ENCODE measurements at places on chromosomes 7 and 10.
A peak's percentile ranks its signal among the peaks of the same experiment; 100 is the strongest.

GRCh38 chr7:149624006-149624405 is 126.4 kb upstream of the ZNF746 start:
- DNase-seq, result peak; percentile 32

DNA sequence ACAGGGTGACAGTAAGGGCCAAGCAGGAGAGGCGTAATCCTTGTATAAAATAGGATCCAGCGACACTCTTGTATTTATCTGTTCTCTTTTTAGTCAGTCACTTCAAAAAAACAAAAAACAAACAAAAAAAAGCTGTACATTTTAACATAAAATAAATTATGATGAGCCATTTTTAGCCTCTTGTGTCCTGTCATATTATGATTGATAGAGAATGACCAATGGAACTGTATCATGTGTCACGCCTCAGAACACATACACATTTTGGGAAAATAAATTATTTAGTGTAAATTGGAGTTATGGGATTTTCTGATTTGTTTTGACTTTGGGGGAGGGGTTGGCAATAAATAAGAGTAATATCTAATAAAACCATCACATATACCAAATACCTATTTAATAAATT is 79.3 kb upstream of the SAMD8 start:
- DNase-seq, result no peak

GRCh38 chr10:60615541-60615940 is 162.7 kb upstream of the CDK1 start:
- DNase-seq, result no peak

- DNase-seq, result peak; percentile 39
Observed at GRCh38 chr10:17454161-17455014, at the start of gene ST8SIA6. Gene ST8SIA6, minus strand, starts transcription at chr10:17454595. Its CDS starts 340 bp downstream, at chr10:17454255.

DNA sequence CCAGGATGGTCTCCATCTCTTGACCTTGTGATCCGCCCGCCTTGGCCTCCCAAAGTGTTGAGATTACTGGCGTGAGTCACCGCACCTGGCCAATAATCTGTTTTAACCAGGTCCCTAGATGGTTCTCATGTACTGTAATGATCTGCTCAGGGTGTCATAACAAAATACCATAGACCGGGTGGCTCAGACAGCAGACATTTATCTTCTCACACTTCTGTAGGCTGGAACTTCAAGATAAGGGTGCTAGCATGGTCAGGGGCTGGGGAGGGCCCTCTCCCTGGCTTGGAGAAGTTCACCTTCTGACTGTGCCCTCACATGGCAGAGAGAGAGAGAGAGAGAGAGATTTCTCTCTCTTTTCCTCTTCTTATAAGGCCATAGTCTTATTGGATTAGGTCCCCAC is 279.4 kb upstream of the LYZL1 start:
- DNase-seq, result no peak

- DNase-seq, result no peak
Observed at GRCh38 chr10:121444520-121445165, 153.6 kb downstream of the FGFR2 start.

GRCh38 chr10:122204691-122205489 is 66.2 kb upstream of the BTBD16 start:
- no peak for DNase-seq

DNA sequence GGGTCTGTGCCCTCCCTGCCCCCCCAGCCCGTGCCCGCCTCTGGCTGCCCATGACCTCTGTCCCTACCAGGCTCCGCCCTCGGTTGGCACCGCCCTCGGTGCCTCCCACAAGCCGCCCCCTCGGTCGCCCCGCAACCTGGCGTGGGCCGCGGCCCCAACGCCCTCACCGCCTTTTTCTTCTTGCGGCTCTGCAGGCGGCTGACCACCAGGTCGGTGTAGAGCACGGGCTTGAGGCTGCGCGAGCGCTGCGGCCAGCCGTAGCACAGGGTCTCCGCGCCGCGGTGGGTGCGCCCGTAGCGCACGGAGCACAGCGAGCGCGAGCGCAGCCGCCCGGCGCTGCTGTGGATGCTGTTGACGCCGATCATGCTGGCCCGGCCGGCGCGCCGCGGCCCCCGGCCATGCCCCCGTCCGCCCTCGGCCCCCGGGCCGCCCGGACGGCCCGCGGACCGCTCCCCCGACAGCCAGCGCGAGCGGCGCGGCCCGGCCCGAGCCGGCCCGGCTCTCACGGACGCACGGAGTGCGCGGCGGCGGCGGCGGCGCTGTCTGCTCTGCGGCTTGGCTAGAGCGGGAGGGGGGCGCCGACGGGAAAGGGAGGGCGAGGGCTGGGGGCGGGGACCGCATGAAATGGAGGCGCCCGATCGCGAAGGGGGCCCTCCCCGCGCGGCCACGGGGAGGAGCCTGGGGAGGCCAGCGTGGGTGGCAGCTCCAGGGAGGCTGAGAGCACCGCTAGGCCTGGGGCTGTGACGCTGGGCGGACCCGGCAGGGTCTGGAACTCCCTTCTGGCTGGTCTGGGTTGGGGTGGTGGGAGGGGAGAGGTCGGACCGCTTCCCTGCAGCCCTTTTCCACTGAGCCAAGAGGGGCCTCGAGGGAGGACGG is 9.6 kb downstream of the PSD start:
- DNase-seq, result peak; percentile 60

- no peak for DNase-seq
Observed at GRCh38 chr10:113550365-113550764, 2.5 kb upstream of the HABP2 start.

DNA sequence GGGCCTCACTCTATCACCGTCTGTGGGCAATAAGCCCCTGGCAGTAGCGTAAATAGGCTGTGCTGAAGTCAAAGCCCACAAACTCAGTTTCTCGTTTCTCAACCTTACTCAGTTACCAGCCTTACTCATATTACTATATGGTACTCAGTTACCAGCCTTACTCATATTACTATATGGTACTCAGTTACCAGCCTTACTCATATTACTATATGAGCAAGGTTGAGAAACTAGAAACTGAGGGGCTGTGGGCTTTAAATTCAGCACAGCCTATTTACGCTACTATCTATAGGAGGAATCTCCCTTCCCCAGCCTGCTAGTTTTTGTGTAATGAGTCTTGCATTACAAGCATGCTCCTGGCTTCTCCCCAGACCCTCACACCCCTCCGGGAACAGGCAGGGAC is 35.4 kb downstream of the CCDC3 start:
- DNase-seq, result no peak

GRCh38 chr10:70722820-70723424 is 50.6 kb downstream of the ADAMTS14 start:
- DNase-seq, result no peak

DNA sequence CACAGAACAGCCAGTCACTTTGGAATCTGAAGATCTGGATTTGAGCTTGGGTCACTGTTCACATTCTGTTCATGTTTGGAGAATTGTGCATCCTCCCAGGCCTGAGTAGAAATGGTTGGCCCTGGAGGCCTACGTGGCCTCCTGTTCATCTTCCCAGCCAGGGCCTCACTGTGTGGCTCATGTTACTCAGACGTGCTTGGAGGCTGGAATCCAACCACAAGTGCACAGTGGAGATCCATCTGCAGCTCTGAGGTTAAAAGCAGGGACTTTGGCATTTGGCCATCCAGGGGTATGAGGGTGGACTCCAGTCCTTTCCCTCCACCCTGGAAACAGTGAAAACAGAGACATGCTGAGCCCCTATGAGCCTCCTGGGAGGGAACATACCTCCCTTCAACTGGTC is 709.0 kb upstream of the IGFBP3 start:
- DNase-seq, result no peak

DNA sequence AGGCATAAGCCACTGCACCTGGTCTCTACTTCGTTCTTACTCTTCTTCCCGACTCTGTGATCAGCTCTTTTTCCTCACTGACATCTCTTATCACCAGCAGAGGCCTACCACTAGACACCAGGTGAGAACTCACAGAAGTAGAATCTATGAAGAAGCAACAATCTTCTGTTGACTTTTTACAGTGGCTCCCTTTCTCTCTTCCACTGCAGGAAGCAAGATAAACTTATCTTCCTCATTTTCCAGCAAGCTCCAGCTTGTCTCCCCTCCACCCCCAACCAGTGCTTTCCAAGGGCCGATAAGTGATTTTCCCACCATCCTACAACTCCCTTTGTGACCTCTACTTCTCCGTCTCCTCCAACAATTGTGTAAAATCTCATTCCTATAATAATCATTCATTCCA is 45.5 kb downstream of the TLX1 start:
- no peak for DNase-seq

GRCh38 chr10:70549351-70549961 is 53.1 kb downstream of the PRF1 start:
- no peak for DNase-seq

DNA sequence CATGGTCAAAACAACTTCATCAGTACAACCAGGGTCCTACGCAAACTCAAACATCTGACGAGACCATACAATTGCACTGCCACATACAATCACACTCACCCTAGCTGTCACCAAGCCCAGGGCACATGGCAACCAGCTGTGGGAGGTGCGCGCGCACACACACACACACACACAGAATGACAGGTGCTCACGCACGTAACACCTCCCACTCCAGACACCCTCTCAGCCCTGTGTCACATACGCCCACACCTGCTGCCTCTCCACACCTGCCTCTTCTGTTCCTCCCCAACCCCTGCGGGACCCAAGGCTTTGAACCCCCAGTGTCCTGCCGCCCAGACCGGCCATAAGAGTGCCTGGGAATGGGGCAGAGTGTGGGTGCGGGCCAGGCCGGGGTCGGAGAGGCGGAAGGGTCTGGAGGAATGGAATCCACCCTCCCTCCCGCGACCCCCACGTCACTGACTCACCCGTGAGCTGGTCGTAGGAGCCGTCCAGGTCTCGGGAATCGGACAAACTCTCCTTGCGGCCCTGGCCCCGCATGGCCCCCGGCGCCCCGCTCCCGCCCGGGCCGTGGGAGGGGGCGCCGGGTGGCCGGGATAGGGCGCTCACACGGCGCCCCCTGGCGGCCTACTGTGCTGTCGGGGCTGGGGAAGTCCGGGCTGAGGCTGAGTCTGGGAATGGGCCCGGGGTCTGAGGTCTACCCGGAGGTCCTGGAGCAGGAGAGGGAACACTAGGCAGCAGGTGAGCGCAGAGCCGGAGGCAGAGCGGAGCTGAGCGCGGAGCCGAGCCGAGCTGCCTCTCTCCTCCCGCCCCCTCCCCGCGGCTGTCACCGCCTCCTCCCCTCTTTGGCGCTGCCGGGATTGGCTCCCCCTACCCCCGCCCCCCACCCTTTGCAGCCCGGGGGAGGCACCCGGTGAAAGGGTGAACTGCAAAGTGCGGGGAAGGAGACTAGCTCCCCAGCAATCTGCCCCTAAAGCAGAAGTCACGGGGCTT is at the start of gene KCNIP2:
TSS of gene KCNIP2 (minus strand) at position 769 of the 990 bp plus-strand sequence. CDS start at position 537, 232 bp downstream.
- DNase-seq, result peak; percentile 73

DNA sequence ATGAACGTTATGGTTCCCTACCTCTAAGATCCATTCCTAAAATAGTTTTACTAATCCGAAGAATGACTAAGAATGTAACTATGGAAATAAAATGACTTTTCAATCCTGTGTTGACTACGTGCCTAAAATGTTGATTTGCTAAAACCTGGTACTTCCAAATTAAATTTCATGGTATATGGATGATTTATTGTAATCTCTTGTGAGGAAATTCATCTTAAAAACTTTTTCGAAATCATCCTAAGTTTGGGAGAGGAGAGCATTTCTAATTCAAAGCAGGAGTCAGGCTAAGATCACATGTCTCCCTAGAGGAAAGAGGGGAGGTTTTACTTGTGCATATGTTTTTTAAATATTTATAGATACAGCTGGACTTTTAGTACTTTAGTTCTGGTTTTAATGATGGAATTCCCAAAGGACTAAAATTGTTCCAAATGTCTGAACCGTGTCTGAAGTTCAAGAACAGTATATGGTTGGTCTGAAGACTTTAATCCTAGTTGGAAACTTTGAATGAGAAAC is 483.9 kb downstream of the AUTS2 start:
- no peak for DNase-seq

- no peak for DNase-seq
Observed at GRCh38 chr7:126972571-126972970, 280.2 kb downstream of the GRM8 start.

DNA sequence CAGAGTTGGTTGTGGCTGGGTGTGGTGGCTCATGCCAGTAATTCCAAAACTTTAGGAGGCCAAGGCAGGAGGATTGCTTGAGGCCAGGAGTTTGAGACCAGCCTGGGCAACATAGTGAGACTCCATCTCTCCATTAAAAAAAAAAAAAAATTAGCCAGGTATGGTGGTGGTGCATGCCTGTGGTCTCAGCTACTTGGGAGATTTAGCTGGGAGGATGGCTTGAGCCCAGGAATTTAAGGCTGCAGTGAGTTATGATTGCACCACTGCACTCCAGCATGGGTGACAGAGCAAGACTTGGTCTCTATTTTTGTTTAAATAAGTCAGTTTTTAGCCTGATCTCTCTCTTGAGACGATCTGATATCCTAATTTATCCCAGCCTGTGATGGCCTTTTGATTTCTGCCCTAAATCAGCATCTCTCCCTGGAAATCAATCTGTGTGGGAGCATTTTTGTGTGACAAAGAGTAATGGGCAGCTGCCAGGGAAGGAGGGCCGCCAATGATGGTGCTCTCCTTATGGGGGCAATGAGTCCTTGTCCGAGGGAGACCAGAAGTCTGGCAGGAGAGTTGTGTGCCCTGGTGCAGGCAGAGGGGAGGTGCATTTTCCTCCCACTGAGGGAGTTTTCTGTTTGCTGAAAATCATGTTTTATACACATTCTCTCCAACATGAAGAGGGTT is 111.0 kb downstream of the NRP1 start:
- DNase-seq, result no peak

DNA sequence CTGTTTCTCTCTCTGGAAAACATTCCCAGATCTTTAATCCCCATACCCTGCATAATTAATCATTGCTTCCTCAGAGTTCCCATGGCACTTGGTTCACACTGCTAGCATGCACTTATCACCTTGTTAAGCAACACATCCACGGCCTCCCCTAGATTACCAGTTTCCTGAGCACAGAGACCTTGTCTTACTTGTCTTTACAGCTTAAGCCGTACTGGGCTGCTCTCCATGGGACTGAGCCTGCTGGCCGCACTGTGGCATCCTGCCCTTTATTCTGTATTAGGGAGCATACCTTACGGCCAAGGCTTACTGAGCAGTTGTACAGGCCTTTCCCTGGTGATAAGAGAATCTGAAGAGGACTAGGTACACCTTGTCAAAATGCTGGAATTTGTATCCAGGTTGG is 190.2 kb downstream of the REEP3 start:
- no peak for DNase-seq

- no peak for DNase-seq
Observed at GRCh38 chr7:26090927-26091519, 61.0 kb upstream of the NFE2L3 start.

DNA sequence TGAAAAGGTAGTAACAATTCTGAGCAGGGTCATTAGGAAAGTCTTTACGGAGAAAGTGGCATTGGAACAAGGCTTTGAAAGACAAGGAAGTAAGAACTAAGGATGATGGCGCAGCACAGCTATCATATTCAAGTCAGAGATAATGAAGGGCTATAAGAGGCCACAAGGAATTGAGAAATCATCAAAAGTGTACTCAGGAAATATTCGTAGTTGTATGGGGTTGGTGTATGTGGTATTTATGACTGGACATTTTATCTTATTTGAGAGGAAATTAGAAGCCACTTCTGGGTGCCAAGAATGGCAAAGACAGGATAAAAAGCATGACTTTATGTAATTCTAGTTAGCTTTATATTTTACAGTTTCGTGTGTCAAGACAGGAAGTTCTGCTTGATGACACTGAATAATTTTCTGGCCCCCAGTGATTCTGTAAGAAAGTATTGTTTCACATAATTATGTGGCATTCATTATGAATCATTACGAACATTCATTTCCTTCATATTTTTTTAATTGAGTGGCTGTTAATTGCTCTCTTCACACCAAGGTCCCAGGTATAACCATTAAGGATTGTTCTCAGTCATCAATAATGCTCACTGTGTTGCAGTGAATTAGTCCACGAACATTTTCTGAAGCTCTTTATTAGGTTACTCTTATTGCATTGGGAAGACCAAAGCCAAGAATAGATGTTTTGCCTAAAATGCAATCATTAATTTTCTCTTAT is 244.3 kb downstream of the PHF14 start:
- no peak for DNase-seq
